ENCODE measurements at places on chromosomes 3 and 15. TPM values are rescaled to one million over a fixed set of nuclear protein-coding genes. Genes with fewer than 3 reads are reported as not detected.

Gene ZNF860
- 0.52 TPM for total RNA-seq

Gene BUB1B
- total RNA-seq: 10.3 TPM

Gene CCR8
- total RNA-seq: not detected

Gene RBP2
- not detected for total RNA-seq

Gene CYP11A1
- total RNA-seq: not detected

Gene ITIH4
- total RNA-seq: not detected

Gene KBTBD13
- total RNA-seq: 0.13 TPM

Gene TERB2
- not detected for total RNA-seq

Gene NPHP3
- 29.9 TPM for total RNA-seq

Gene CAND2
- total RNA-seq: 5.0 TPM

Gene ANKRD63
- total RNA-seq: not detected

Gene RNU5B-1
- total RNA-seq: not detected

Gene ZXDC
- 17.5 TPM for total RNA-seq

Gene MYRIP
- not detected for total RNA-seq

Gene RRP9
- total RNA-seq: 8.6 TPM
